ENCODE measurements at places on chromosomes 7 and 10.

DNA sequence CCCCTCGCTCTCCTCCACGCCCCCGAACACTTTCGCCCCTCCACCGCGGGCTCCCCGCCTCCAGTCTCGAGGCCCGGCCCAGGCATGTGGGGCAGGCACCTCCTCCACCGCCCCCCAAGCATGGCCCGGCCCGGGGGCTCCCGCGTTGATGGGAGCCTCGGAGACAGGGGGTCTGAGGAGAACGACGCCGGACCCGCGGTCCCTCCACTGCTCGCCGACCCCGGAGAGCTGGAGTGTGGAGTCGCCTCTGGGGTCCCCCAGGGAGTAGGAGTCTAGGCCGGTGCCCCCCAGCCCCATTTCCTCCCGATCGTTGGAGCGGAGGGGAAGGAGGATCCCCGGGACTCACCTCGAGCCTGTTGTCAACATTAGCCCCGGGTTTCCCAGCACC lies 206 bp downstream of the UPF2 start:
- ATAC-seq: peak; percentile 48

DNA sequence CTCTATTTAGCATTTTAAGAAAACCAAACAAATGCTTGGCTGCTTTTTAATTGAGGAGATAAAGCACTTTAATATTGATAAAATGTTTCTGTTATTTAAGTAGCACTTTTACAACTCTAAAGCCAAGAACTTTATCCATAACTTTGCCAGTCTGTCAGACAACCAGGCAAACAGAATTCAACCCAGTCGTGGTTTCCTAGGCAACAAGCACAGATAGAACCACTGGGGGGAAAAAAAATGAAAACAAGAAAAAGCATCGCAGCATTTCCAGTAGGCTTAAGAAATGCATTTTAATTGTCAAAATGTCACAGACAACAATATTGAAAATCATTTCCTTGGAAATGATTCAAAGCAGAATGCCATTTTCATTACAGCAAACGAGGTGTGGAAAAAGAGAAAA lies 323.4 kb downstream of the PARD3 start:
- no peak for ATAC-seq

GRCh38 chr10:91406322-91406721 lies 3.8 kb upstream of the HECTD2 start:
- ATAC-seq: no peak

- ATAC-seq: peak; percentile 85
Measured at GRCh38 chr10:108424656-108425055, 1260.2 kb upstream of the SORCS1 start.

All from SK-N-SH treated with all-trans-retinoic acid at 6 μM for 48 hours (cell line).